ENCODE measurements at places on chromosomes 3 and 15.

- DNase-seq = no peak
These were observed 55.7 kb downstream of the GALK2 start for GRCh38 chr15:49225572-49226281.

GRCh38 chr3:34078418-34078817 is 280.0 kb downstream of the PDCD6IP start:
- no peak for DNase-seq

- DNase-seq = no peak
These were observed 1.4 kb downstream of the PLCB2 start for GRCh38 chr15:40306371-40306770.

GRCh38 chr3:72012363-72012762 is 227.4 kb upstream of the PROK2 start:
- no peak for DNase-seq

GRCh38 chr15:33119273-33119672 is 75.2 kb downstream of the FMN1 start:
- DNase-seq = no peak

DNA sequence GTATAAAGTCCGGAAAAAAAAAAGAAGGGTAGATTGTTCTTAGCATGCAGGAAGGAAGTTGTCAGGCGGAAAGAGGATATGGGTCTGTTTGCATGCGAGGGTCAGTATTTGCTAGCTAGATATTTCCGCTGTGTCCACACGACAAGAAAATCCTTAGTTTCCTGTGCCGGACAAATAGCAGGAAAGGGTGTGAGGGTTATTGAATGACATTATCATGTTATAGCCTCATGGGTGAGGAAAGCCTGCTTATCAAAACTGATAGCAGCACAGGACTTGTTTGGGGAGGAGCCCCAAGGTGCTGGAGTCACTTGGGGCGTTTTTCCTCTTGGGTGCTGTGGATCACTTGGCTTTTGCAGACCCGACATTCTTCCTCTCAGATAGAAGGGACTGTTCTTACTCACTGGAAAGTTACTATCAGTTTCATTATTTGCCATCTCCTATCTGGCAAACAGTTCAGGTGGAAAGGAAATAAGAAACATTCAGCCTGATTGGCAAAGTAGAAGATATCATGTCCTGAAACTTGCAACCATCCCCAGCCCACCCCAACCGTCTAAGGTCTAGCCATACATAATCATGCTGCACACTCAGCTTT is 127.2 kb upstream of the DPH6 start:
- no peak for DNase-seq

DNA sequence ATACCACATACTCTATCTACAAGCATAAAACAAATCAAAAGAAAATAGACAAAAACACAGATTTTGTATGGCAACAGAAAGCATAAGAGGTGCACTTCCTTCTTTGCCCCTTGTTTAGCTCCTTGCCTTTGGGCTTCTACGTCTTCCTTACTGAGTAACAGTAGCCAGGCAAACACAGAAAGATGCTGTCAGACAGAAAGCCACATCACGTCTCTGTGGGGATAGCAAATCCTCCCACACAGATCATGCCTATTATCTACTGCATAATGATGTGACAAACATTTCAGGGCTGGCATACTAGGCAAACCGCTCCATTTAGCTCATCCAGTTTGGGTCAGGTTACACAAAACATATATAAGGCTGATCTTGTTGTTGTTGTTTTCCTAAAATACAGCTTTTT is 92.7 kb downstream of the BOC start:
- no peak for DNase-seq

DNA sequence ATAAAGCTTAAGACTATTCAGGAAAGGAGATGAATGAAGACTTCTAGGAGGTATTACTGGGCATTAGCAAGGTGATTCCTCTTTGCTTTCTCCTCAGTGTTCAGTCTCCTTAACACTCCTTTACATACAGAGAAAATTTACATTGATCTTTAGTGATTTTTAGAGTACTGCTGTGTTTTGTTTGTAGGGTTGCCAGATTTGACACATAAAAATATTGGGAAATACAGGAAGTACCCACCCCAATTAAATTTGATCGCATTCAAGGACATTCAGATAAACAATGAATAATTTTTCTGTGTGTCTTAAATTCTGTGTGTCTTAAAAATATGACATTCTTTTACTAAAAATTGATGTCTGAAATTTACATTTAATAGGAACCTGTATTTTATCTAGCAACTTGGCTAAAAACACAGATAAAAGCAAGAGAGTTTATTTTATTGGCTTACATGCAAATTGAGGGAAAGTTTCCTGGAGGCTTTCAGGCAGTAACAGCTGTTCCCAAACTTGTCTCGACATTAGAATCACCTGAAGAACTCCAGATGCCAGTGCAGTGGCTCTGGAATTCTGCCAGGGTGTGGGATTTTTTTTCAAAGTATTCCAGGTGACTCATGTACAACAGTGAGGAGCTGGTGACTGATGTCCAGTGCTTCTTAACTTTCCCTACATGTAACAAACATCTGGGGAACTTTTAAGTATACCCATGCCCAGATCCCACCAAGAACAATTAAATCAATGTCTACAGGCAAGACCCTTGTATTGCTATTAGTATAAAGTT is 23.4 kb upstream of the PLOD2 start:
- DNase-seq = no peak

DNA sequence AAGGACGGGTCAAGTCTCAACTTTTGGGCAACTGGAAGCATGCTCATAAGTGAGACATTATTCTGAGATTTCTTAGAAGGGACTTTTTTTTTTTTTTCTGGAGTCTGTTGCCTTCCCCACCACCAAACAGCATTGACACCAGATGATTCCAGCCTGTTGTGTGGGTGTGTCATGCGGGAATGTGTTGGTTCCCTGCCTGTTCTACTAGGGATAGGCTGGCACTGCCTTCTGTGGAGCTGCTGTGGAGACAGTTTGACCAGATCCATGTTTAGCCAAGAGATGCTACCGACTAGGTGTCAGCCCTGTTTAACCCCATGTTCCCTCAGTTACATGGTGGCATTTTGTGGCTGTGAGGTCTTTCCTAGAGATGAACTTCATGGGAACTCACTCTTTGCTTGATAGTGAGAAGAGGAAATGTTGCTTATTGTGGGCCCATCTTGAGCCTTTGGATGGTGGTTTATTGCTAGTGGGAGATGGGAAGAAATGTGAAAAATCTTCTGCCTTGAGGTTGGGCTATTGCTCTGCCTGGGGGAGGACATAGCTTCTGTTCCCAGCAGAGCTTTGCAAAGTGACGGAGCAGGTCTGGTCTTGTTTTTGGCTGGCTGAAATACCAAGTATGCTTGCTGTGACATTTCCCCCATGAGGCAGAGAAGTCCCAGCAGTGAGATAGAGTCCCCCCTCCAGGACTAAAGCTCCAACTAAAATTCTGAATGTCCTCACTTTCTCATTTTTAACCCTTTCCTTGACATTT is 31.3 kb downstream of the TRAK1 start:
- no peak for DNase-seq

All from Panc1 (cell line).